ENCODE measurements at places on chromosomes 3 and 15.

- DNase-seq = no peak
Observed at GRCh38 chr3:52986938-52987337, 58.9 kb downstream of the SFMBT1 start.

- no peak for DNase-seq
Observed at GRCh38 chr3:149401212-149401925, 23.9 kb upstream of the TM4SF1 start.

GRCh38 chr3:134911586-134912548 lies 116.8 kb downstream of the EPHB1 start:
- no peak for DNase-seq

GRCh38 chr15:60831540-60831939 lies 352.6 kb upstream of the ICE2 start:
- no peak for DNase-seq

GRCh38 chr3:27528791-27529190 lies 44.6 kb upstream of the SLC4A7 start:
- no peak for DNase-seq

- no peak for DNase-seq
Observed at GRCh38 chr15:42226648-42227047, 18.5 kb upstream of the VPS39 start.

DNA sequence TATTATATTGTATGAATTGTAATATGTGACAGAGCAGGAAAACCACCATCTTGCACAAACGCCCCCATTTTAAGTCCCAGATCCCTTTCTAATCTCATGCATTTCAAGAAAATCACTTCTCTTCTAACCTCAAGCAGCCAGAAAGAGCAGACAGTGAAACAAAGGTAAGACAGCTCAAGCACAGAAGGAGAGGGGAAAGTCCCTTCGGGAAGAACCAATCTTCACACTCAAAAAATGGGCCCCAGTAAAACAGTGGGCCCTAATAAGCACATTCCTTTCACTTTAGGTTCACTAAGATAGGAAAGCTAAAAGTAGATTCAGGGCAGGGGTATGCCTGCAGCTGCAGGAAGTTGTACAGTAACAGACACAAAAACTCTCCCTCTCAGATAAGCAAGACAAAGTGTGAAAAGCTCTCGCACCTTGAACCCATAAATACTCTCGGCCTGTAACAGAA lies 1268.7 kb downstream of the SI start:
- DNase-seq = no peak

DNA sequence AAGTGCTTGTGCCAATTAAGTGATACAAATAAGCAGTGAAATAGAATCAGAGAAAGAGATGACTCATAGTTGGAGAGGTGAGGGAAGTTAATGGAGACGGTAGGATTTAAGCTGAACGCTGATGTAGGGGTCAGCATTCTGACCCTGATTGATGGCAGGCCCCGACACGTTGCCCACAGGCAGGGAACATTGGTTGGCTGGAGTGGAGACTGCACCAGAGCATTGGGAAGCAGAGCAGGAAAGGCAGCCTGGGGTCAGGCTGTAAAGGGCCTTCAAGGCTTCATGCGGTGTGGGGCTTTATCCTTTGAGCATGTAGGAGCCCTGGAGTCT lies 68.6 kb downstream of the DCUN1D1 start:
- DNase-seq = no peak

Data from progenitor cell of endocrine pancreas (in vitro differentiated cells).